ENCODE measurements at places on chromosomes 1 and 21.

DNA sequence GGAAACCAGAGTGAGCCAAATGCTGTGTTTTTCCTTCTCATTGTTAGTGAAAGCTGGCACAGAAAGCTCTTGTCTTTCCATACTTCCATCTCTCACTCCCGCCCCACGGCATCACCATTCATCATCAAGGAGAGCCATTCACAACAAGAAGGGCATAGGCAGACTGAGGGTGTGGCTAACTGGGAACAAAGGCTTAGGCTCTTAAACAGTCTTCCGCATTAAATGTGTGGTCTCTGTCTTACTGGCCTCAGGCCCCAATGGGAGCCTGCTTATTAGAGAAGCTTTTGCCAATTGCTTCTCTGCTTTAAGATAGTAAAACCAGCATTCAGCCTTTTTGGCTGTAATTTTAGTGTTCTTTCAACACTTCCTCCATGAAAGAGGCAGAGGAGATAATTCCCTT is 51.4 kb downstream of the TNFSF18 start:
- no peak for DNase-seq

GRCh38 chr1:220123889-220124288 is 30.0 kb downstream of the IARS2 start:
- no peak for DNase-seq

GRCh38 chr1:151145304-151146071 is 943 bp downstream of the SEMA6C start:
- DNase-seq = no peak

- DNase-seq = no peak
Measured at GRCh38 chr1:225857256-225857655, 24.9 kb downstream of the TMEM63A start.

DNA sequence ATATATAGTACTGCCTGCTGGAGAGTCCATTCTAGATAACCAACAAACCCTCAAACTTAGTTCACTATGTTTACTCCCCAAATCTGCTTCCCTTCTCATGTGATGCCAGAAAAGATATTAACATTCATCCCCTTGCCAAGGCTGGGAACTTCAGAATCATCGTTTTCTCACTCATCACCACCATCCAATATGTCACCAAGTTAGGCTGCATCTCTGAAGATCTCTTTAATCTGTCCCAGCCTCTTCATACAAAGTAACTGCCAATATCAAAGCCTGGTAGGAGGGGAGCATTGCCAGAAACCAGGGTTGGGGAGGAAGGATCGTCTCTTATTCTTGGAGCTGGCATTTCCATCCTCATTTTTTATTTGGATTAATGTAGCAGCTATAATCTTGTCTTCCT is 71.6 kb downstream of the XCL2 start:
- no peak for DNase-seq

- no peak for DNase-seq
Measured at GRCh38 chr1:26684763-26685508, 10.9 kb upstream of the ARID1A start.

DNA sequence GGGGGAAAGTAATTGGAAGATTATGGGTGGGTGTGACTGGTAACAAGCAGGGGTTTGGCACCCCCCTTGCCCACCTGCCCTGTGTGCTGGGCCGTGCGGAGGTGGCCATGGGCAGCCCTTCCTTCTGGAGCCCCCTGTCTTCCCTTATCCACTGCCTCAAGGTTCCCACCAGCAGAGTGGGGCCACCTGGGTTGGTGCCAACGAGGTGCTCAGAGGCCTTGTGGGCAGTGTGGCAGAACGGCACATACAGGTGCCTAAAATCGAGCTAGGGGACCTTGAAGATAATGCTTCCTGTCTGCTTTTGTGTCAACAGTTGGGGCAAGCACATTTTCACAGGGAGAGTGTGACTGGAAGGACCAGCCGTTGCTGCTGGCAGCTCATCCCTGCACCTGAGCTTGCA is 161.8 kb downstream of the PCBP3 start:
- no peak for DNase-seq

GRCh38 chr21:33369586-33369985 is 33.6 kb upstream of the IFNGR2 start:
- no peak for DNase-seq

All from COR-L47 (cell line).